ENCODE measurements at places on chromosomes 1 and 21.

DNA sequence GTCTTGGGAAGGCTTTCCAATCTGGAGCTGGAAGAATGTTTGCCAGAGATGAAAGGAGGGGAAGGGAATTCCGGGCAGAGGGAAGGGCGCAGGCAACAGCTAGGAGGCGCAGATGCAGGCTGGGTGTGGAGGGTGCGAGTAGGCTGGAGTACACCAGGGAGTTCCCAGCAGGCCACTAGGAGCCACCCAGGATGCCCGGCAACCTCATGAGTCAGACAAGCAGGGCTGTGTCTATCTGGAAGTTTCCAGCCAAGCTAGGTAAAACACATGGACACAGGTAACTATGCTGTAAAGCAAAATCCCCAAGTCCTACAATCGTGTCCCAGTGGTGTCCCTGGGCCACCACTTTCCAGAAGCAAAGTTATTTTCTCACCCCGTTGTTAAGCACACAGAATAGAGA is 990 bp upstream of the NBL1 start:
- no peak for DNase-seq

- no peak for DNase-seq
Observed at GRCh38 chr1:238776126-238776525, 610.2 kb upstream of the CHRM3 start.

DNA sequence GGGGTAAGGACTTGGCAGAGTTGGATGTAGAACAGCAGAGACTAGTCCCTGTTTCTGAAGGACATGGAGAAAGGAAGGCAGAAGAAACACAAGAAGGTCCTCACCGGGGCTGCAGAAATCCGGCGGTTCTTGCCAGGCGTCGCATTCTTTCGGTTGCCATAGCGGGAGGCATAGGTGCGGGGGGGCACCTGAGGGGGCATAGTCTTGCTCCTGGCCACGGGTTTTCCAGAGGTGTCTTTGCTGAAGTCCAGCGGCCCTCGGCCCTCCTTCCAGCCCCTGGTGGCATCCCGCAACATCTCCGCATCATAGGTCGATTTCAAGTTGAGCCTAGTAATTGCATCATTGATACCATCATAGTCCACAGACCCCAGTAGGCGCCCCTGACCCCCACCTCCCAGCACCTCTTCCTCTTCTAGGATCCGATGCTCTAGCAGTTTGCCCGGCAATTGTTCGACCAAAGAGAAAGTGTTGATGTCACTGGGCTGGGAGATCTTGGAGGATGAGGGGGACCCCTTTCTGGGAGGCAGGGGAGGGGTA is 25.8 kb downstream of the PIK3C2B start:
- no peak for DNase-seq

- no peak for DNase-seq
Observed at GRCh38 chr1:110878993-110879392, 6.0 kb downstream of the CD53 start.

- no peak for DNase-seq
Observed at GRCh38 chr21:27298465-27298864, 331.6 kb upstream of the ADAMTS5 start.

Data from cerebellum (tissue), 4 donors.